ENCODE measurements at places on chromosomes 6 and 20.
A peak's percentile ranks its signal among the peaks of the same experiment; 100 is the strongest.

DNA sequence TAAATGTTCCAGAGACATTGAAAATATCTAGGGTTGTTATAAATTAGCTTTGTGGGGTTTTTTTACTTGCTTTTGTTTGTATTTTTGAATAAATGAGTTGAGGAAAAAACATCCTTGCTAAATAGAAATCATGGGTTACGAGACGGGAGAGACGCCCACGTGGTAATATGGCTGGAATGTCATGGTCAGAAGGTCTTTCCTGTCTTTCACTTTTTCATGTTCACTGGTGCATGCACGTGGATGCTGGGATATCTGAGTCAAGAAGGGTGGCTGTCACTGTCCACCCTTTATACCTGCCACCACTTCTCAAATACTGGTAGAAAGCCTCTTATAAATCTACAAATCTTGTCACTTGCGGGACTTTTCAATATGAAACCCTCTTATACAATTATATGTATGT lies 258.7 kb upstream of the AGPAT4 start:
- DNase-seq: no peak

- no peak for DNase-seq
Observed at GRCh38 chr20:2108987-2109386, 7.4 kb downstream of the STK35 start.

- DNase-seq: no peak
Observed at GRCh38 chr6:128739112-128739511, 143.8 kb upstream of the LAMA2 start.

DNA sequence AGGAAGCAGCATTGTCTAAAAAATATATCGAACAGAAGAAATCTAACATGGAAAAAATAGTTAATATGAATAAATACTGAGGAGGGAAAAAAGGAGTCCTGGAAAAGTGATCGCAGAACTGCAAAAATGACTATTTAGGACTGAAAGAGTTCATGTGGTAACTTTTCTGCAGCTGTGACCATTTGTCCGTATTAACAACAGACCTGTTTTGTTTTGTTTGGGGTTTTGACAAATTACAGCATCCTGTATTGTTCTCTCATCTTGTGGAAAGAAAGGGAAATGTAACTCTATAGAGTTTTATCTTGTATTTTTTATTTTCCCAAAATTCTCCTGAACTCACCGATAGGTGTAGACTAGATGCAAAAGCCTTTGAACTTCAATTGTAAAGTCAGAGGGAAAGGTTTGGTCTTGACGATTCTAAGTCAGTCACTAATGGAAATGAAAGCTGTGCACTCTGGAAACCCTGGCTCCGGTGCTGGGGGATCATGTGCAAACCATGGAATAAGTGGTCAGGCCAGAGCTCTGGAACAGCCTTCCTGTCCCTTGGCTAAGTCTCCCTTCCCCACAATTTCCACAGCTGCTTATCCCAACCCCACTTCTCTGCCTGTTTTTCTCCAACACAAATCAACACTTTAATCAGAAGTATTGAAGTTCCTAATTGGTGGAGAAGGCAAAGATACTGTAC lies 51.2 kb upstream of the MARCKS start:
- no peak for DNase-seq

DNA sequence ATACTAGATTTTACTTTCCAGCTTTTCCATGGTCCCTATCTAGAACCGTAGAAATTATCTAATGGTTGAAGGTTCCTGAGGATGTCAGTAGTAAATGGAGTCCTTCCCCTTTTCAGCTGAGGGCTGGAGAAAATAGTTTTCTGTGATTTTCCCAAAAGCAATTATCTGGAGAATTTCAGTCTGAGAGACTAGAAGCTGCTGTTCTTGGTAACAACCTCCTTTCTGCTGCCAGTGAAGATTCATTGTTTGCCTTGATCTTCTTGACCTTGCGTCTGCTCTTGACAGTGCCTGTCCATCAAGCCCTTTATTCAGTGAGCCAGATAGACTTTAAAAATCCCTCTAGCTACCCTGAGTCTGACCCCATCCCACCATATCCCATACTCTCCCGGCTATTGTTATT lies 73.1 kb downstream of the PHACTR2 start:
- no peak for DNase-seq

GRCh38 chr6:79813854-79814709 lies 133.3 kb downstream of the ELOVL4 start:
- DNase-seq: peak; percentile 38

DNA sequence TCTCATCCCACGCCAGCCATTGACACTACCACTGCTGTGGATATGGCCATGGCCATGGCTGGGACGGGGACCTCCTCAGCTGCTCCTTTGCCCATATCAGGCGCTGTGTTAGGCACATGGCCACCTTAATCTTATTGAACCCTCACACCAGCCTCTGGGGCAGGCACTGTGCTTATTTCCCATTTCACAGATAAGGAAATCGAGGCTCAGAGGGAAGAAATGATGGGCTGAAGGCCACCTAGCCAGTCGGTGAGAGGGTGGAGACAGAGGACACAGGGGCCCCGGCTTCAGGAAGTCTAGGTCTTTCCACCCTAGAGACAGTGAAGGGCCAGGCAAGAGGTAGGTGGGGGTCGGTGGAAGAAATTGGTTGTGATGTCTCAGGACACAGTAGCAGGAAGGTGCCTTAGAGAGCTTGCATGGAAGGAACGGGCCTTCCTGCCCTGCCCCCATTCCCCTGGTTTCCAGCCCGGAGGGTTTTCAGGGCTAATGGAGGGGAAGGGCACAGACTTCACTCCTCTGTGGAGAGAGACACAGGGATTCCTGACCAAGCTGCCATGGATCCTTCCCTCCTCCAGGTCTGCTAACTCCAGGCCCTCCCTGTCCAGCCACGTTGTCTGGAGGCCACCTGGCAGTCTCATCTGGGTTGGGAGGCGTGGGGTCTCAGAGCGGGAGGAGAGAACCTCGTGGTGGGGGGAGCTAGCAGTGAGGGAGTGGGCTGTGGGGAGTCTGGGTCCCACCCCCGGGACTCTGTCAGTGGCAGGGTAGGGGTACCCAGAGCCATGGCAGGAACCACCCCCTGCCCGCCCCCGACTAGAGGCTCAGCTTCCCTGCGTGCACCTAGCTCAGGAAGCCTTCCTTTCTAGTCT lies 120.4 kb downstream of the VEGFA start:
- DNase-seq: no peak

DNA sequence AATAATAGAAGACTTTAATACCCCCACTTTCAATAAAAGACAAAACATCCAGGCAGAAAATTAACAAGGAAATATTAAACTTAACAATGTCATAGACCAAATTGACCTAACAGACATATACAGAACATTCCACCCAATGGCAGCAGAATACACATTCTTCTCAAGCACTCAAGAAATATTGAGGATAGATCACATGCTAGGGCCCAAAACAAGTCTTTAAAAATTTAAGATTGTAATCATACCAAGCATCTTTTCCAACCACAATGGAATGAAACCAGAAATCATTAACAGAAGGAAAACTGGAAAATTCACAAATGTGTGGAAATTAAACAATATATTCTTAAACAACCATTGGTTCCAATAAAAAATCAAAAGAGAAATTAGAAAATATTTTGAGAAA lies 161.0 kb downstream of the COL12A1 start:
- DNase-seq: no peak

- DNase-seq: no peak
Observed at GRCh38 chr6:134739299-134740026, 210.4 kb downstream of the ALDH8A1 start.

- DNase-seq: no peak
Observed at GRCh38 chr20:17794400-17794799, 94.6 kb downstream of the BANF2 start.

- no peak for DNase-seq
Observed at GRCh38 chr6:13248053-13248452, 80.3 kb downstream of the TBC1D7 start.

- DNase-seq: no peak
Observed at GRCh38 chr6:71284785-71285184, 3.8 kb upstream of the OGFRL1 start.

Measured in Kasumi-1 (cell line).